ENCODE measurements at places on chromosomes 6 and 20. TPM values are rescaled to one million over a fixed set of nuclear protein-coding genes. Genes with fewer than 3 reads are reported as not detected.

Gene SAMD3
- total RNA-seq, result 2.7 TPM

Gene BNIP5
- total RNA-seq, result not detected

Gene DDX39B
- total RNA-seq, result 257 TPM

Gene TGM3
- not detected for total RNA-seq

Gene C6orf132
- 1.6 TPM for total RNA-seq

Gene TMC2
- total RNA-seq, result 0.34 TPM

Gene MEP1A
- not detected for total RNA-seq

Gene HLA-DRB1
- total RNA-seq, result 46.3 TPM

Gene AARS2
- 6.6 TPM for total RNA-seq

Gene HLA-DMB
- 17.2 TPM for total RNA-seq

Gene CD93
- total RNA-seq, result 80.4 TPM

Gene CLIC5
- 6.2 TPM for total RNA-seq

DNA sequence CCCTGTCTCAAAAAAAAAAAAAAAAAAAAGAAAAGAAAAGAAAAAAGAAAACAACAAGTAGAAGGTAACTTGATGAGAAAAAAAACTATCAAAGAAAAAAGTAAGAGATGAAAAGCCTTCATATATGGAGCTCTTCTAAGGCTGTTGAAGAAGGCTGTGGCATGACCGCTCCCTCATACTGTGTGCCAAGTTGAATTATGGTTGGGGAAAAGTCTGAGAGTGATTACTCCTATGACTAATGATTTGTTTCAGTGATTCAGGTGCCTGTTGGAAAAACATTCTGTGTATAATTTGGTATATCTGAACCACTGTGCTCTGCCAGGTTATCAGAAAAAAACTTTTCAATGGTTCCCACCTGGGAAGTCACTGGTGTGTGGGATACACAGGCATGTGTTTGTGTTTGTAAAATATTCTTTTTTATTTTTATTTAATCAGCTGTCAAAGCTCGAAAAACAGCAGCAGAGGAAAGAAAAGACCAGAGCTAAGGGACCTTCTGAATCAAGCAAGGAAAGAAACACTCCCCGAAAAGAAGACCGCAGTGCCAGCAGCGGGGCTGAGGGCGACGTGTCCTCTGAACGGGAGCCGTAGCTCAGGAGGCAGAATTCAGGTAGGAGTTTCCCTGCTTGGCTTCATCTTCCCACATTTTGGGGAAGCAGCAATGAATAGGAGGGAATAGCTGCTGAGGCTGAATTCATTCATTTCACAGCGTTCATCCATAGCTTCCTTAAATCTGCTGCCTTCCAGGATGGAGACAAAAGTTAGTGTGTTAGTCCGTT is 69.7 kb upstream of the SCP2D1 start:
- DNase-seq, result no peak

GRCh38 chr6:139638179-139638941 is 263.9 kb upstream of the CITED2 start:
- DNase-seq, result no peak

DNA sequence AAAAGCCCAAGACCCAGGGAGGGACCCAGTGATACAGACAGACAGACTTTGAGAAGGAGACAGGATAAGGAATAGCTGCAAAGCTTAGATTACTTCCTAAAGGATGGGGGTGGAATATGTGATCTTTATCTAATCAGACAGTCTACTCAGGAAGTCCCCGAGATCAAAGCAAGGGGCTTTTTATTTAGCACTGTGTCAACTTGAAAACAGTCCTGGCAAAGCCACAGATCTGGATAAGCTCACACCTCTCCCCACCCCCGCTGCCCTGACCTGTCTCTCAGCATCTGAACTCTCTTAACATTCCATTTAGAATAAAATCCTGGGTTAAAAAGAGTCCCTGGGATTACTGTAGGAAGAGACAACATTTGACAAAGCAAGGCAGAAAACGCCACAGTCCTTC is 101.5 kb downstream of the ISM1 start:
- DNase-seq, result no peak

GRCh38 chr6:160269023-160269521 is 10.5 kb upstream of the SLC22A2 start:
- peak; percentile 84 for DNase-seq

- peak; percentile 92 for DNase-seq
Measured at GRCh38 chr6:100464903-100465700, at the start of gene SIM1. SIM1 (minus strand) TSS chr6:100464921; CDS start chr6:100463468, 1,453 bp downstream.

GRCh38 chr6:3457710-3458602 is 1.1 kb upstream of the SLC22A23 start:
- no peak for DNase-seq

GRCh38 chr6:25232479-25232878 is 46.7 kb upstream of the CARMIL1 start:
- DNase-seq, result no peak

GRCh38 chr6:63353286-63353630 is 33.5 kb upstream of the LGSN start:
- no peak for DNase-seq

DNA sequence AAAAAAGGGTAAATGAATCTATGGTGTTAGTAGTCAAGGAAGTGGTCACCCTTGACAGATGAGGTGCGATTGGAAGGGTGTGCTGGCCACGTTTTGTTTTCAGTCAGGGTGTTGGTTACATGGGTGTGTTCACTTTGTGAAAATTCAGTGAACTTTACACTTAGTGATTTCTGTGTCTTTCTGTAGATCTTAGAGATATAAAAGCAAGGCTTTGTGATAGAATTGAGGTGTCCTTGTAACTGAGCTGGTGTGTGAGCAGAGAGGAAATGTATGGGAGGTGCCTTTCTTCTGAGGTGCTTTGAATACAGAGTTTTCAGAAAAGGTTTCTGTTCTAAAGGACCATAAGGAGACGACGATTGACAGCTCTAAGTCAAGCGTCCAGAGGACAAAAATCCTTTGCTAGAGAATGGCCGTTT is 90.5 kb downstream of the SAMD3 start:
- no peak for DNase-seq

DNA sequence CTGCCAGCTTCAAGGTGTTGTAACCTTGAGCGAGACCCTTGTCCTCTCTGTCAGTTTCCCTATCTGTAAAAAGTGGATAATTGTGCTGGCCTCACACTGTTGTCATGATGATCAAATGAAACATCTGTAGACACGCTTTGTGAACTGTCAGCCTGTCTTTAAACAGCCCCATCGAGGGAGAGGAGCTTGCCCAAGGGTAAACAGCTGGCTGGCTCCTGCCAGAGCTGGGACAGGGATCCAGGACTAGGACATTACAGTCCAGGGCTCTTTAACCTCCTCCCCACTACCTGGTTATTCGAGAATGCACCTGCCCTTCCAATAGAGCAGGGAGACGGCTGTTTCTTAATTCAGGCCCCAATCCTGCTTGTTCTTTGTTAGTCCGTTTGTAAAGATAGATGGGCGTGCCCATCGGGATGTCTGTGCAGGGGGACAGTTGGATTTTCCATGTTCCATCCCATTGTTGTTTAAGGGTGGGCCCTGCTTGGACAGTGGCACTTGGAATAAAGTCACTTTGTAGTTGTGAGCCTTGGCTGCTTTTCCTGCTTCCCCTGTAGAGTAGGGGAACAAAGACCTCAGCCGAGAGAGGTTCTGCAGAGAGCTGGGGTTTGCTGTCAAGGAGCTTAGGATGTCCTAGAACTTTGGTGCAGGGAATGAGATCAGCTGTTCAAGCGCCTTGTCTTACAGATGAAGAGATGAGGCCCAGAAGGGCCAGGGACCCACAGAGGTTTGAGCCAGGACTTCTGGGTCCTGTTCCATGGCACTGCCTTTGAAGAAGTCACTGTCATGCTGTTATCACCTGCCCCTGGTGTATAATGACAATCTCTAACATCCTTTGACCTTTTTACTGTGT is 77.9 kb upstream of the MYL9 start:
- DNase-seq, result no peak

- no peak for DNase-seq
Measured at GRCh38 chr20:37901654-37902503, 1.0 kb upstream of the VSTM2L start.

DNA sequence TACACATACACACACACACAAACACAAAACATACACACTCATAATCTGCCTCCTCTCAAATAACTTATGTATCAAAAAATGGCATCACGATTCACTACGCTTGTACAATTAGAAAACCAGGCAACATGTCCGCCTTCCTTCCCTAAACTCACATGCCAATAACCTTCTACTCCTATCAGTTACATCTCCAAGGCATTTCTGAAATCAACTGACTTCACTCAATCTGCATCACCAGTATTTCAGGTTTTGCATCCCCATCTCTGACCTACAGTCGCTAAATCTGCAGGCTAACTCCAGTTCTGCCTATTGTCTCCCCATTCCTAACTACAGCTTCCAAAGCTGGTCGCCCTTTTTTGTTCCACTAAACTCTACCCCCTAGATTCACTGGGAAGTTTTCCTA is 217.5 kb downstream of the PTPRK start:
- no peak for DNase-seq

DNA sequence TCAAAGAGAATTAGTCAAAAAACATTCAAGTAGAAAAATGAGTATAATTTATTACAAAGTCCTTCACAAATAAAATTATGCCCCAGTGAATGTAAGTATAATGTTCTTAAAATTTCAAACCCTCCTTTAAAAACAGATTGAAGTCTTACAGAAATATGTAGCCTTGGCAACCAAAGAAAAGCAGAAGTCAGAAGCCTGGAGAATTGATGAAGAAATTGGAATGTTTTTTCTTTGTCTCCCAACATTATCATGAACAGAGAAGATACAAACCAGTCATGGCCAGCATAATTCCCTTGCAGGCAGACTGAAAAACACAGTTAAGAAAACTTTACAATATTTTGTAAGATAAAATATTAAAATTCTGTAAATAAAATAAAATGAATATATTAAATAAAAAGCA is 221.9 kb downstream of the TBC1D32 start:
- no peak for DNase-seq

DNA sequence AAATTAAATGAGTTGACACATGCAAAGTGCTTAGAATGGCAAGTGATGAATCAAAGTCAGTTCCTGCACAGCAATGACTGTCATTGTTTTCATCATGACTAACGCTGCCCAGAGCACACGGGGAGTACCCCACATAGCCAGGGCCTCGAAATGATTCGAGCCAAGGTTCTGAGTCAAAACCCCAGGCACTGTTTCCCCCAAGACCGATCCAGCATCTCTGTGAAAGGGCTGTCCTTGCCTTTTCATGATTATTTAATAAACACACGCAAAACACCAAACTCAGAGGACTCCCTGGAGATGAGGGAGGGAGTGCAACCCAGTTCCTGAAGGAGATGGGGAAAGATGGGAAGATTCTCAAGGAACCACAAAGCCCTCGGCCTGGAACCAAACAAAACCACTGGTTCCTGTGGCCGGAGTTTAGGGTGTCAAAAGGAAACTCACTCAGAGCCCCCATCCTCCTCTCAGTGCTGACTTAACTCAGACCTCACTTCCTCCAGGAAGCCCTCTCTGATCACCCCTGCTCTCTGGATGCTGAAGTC is 3.8 kb downstream of the PREX1 start:
- no peak for DNase-seq

- no peak for DNase-seq
Measured at GRCh38 chr6:121205569-121205968, 128.7 kb downstream of the TBC1D32 start.

GRCh38 chr6:102068349-102068929 is 674.9 kb downstream of the GRIK2 start:
- DNase-seq, result no peak

DNA sequence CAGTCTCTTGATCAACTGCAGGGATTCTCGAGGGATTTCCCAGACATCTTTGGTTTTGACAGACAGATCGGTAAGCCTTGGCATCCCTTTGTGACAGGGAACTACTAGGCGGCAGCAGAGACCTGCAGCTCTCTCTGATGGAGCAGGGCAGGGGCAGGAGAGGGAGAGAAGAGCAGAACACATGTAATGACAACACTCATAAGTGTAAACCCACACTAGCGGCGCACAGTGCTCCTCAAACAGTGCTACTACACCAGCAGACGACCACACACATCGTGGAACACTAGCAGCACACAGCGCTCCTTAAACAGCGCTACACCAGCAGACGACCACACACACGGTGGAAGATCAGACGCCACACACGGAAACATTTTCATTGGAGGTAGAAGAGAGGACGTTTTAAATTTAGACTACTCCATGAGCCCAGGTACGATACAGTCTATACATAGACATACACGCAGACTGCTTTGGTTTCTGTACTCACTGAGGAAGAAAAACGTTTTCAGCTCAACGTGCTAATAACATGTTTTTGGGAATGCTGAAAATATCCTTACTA is 94.5 kb upstream of the TRAF3IP2 start:
- peak; percentile 64 for DNase-seq

GRCh38 chr6:8069631-8070284 is 5.6 kb upstream of the BLOC1S5 start:
- no peak for DNase-seq

GRCh38 chr6:73152556-73152955 is 72.7 kb downstream of the KHDC1L start:
- DNase-seq, result no peak

GRCh38 chr6:149905911-149906371 is 8.0 kb upstream of the RAET1E start:
- DNase-seq, result no peak

DNA sequence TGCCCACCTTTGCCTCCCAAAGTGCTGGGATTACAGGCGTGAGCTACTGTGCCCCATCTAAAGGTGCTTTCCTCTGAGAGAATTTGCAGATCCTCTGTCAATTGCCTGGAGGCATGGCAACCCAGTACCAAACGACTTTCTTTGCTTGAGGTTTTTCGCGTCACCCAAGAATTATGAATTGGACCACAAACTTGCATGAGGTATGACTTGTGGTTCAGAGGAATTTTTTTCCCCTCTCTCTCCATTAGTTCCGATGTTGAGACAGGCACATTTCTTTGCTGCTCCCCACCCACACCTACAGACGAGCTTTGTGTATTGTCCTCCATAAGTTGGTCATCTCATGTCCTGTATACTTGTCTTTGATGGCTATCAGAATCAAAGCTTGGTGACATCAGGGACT is 11.8 kb upstream of the SCAF8 start:
- no peak for DNase-seq

GRCh38 chr6:2433711-2434110 is 188.3 kb upstream of the GMDS start:
- peak; percentile 80 for DNase-seq

GRCh38 chr6:53805725-53806124 is 10.9 kb downstream of the LRRC1 start:
- DNase-seq, result no peak

DNA sequence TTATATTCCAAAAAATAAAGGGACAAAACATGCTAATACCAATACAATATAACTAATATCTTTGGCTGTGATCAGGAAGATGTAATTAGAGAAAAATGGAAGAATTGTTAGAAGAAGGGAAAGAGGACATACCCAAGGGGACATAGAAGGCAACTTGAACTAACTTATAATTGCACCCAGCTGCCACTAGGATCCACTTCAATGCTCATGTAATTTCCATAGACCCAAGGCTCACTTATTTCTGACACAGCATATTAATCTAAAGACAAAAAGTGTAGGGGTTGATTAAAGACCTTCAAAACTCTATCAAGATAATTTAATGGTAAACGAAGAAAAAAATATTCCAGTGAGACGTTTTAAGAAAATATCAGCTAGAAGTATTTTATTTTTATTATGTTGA is 396.0 kb upstream of the ADGRB3 start:
- no peak for DNase-seq

- no peak for DNase-seq
Measured at GRCh38 chr6:108222064-108222463, 38.8 kb downstream of the SNX3 start.
